ENCODE measurements at places on chromosomes 4 and X.

GRCh38 chrX:37722595-37722994 lies 37.0 kb downstream of the XK start:
- DNase-seq = no peak

- no peak for DNase-seq
Observed at GRCh38 chrX:16250296-16250695, 83.0 kb downstream of the MAGEB17 start.

GRCh38 chrX:3299636-3300035 lies 46.8 kb downstream of the MXRA5 start:
- DNase-seq = no peak

- DNase-seq = no peak
Observed at GRCh38 chr4:145840801-145841200, 97.8 kb downstream of the ZNF827 start.

GRCh38 chr4:4843635-4844291 lies 15.7 kb upstream of the MSX1 start:
- no peak for DNase-seq

GRCh38 chrX:149274516-149275105 lies 230.5 kb downstream of the IDS start:
- no peak for DNase-seq

DNA sequence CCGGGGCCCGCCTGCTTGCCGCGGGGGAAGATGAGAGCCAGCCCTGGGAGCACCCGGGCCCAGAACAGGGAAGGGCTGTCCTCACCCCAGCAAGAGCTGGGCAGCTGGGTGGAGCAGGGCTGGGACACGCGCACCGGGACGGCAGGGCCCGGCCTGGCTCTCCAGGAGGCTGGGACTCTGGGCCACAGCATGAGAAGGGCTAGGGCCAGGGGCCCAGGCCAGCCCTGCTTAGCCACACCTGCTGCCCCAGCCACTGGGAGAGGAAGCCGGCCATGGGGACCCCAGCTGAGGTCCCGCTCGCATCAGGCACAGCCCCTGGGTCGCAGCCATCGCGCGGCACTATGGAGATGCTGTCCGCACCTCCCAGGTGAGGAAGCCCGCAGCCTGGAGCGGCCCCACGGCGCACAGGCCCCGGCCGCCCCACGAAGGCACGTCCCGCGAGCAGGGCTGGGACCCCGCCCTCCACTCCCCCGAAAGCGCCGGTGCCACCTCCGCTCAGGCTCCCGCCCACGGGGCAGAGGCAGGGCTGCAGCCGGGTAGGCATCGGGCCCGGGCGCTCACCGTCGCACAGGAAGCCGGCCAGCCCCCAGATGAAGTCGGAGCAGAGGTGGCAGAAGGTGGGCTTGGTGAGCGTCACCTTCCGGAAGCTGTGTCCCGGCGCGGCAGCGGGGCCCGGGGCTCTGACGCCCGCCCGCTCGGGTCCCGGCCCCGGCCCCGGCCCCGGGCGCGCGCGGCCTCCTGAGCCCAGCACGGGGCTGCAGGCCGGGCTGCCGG lies 531 bp downstream of the DGKQ start:
- peak; percentile 61 for DNase-seq

DNA sequence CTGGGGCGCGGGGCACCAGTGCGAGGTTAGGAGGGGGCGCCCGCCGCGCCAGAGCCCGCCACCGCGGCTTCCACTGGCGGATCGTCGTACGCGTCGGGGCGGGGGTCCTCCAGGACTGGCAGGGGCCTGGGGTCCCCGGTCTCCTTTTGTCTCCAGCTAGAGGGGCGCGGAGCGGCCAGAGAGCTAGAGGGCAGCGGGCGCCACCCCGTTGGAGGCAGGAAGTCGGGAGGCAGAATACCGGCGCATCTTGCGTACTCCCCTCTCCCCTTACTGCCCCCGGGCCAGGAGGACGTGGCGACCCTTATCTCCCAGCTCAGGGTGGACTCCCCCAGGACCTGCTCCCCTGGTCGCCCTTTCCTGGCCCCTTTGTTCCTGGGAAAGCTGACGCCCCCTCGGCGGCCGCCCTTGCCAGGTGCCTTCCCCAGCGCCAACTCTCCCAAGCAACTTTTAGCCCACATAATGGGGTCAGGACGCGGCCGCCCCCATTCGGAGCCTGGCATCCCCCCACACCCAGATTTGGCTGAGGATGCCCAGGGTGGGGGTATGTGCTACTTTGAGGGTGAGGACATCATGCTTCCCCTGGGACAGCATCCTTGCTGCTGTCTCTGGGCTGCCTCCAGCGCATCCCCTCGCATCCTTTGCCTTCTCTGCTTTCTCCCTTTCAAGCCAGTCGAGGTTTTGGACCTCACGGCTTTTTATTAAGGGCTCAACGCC lies 933 bp downstream of the CNKSR2 start:
- no peak for DNase-seq

GRCh38 chrX:40550066-40550465 lies 30.7 kb upstream of the ATP6AP2 start:
- no peak for DNase-seq

- no peak for DNase-seq
Observed at GRCh38 chrX:123990602-123991001, 29.1 kb downstream of the STAG2 start.

GRCh38 chr4:108391701-108392455 lies 223.1 kb upstream of the LEF1 start:
- no peak for DNase-seq

DNA sequence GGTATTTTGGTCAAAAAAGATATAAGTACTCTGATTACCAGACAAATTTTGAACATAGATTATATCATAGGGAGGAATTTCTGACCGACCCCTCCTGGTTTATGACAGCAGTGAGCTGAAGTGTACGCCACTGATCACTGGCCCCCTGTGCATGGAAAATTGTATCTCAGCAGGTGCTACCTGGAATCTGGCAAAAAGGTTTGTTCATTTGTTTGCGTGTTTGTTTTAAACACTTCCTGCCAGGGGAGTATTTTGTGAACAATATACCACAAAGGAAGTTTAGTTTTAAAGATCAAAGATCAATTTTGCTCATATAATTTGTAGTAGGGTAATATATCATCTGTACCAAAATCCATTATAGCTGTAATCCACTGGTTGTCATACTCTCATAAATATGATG lies 219.7 kb upstream of the TENM3 start:
- no peak for DNase-seq

DNA sequence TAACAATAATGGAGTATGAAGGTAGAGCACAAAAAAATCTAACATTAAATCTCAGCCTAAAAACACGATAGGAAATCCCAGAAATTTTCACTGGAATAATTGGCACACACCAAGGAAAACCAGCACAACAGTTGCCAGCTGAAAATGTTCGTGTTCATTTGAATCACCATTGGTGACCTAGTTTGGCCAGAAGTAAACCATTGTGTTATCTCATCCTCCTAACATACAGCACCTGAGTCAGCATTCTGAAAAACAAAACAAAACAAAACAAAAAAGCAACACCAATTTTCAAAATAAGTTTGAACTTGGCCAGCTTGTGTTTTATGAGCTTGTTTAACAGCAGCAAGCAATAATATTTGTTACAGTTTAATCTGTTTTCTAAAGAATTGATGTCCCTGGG lies 41.1 kb downstream of the UCHL1 start:
- DNase-seq = no peak

GRCh38 chr4:123043013-123043412 lies 120.6 kb upstream of the NUDT6 start:
- no peak for DNase-seq

DNA sequence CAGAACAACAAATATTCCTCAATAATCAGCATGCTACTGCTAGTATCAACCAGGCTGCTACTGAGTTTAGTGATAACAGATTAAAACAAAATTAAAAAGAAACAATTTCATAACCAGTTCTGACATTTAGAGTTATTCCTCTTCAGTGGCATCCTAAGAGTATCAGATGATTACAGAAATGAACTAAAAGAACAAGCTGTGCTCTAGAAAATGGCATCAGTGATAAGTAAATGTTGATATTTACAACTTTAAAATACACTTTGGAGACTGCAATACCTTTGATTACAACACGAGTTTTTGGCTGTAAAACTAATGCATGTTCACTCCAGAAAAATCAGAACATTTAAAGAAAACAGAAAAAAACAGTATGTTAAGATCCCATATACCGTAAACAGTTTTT lies 72.9 kb downstream of the ADGRA3 start:
- no peak for DNase-seq

DNA sequence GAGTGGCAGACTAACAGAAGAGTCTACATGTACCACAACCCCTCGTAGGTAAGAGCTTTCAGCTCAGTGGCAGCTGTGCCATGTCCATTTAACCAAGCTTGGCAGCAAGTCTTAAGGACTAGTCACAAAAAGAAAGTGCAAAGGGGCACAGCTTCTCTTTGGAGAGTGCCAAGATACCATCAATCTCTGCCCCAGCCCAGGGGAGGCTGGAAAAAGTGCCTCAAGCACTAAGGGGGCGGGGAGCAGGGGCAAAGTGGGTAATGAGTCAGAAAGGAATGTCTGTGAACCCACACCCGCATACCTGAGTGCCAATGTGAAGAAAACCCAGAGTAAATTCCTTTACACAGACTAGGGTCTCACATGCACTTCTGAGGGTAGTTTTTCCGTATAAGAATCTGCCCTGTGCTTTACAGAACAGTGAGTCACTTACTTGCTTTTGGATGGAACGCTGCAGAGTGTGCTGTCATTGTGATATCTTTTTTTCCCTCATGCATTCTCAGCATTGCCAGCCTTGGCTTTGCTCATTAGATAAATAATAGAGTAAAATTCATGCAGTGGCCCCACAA lies 219.8 kb downstream of the ZNF674 start:
- peak; percentile 43 for DNase-seq

- DNase-seq = peak; percentile 95
Observed at GRCh38 chr4:17614416-17615299, at the start of gene MED28. TSS of gene MED28 (plus strand) at chr4:17614641. CDS start at chr4:17614655, 14 bp downstream.

DNA sequence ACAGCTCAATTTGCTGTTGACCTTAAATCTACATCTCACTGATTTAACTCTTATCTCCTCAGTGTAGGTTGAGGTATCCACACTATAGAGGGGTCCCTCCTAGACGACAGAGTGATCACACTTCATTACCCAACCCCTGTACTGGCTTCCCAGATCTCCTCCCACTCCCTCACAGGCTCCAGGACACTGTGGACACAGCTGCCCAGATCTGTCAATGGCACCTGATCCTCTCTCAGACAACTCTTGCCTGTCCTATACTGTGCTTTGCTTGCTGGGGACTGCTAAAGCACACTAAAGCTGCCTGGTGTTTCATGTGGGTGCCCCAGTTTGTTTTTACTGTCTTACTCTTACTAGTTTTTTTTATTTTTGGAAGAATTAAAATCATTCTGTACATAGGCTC lies 27.9 kb downstream of the RAB40AL start:
- no peak for DNase-seq

DNA sequence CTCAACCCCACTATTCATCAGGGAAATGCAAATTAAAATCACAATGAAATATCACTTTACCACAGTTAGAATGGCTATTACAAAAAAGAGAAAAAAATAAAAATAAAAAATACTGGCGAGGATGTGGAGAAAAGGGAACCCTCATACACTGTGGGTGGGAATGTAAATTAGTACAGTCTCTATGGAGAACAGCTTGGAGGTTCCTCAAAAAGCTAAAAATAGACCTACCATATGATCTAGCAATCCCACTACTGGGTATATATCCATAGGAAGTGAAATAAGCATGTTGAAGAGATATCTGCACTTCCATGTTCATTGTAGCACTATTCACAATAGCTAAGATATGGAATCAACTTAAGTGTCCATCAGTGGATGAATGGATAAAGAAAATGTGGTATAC lies 50.5 kb upstream of the PAGE1 start:
- no peak for DNase-seq

GRCh38 chrX:8721536-8721935 lies 10.4 kb downstream of the ANOS1 start:
- DNase-seq = no peak

GRCh38 chr4:110508827-110509710 lies 33.1 kb downstream of the ENPEP start:
- no peak for DNase-seq

- DNase-seq = no peak
Observed at GRCh38 chrX:2697306-2697705, 6.2 kb downstream of the CD99 start.

- no peak for DNase-seq
Observed at GRCh38 chr4:76606645-76607265, 171.7 kb downstream of the SHROOM3 start.

- no peak for DNase-seq
Observed at GRCh38 chrX:14729058-14729457, 143.8 kb downstream of the FANCB start.

DNA sequence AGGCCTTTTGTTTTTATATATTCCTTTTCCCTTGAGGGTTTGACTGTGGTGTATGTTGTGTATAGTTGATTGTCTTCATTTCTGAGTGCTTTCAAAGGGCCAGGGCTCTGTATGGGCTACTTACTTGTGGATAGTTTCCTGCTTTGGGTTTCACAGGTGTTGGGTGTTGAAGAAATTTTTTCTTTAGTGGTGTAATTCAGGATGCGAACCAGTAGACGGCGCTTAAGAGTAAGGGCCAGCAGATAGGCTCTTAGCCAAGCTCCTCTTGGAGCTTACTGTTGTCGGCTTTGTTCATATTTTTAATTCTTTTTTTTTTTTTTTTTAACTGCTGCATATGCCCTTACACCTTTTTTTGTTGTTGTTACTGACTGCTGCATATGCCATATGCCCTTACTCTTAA lies 276.3 kb upstream of the GALNT7 start:
- DNase-seq = no peak

- no peak for DNase-seq
Observed at GRCh38 chrX:42131856-42132255, 208.5 kb upstream of the CASK start.

- no peak for DNase-seq
Observed at GRCh38 chrX:9749146-9749692, 16.4 kb downstream of the GPR143 start.

- DNase-seq = no peak
Observed at GRCh38 chr4:41213625-41214135, 662 bp downstream of the APBB2 start.

DNA sequence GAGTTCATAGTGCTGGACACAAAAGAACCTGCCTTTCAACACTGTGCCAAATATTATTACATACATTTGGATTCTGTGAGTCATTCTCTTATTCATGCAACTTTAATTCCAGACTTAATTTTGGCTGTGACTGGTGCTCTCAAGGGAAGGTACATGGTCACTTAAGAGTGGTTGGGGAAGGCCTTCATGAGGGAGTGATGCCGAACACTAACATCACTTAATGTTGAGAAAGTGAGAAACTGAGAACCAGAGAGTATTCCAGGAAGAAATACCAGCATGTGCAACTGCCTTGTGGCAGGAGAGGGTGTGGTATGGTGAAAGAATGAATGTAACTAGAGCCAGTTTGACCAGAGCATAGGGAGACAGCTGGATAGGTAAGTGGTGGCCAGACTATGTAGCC lies 41.5 kb upstream of the FHDC1 start:
- DNase-seq = no peak

- DNase-seq = no peak
Observed at GRCh38 chr4:2247128-2248043, 5.5 kb upstream of the HAUS3 start.

All from stimulated activated CD4-positive, alpha-beta T cell treated with anti-CD3 and anti-CD28 coated beads, Interleukin-4, amount 100 ng/mL, for 4 hours (primary cell).